Mucosa of descending colon (tissue), 3 donors: ENCODE measurements at places on chromosomes 1 and 21. TPM values are rescaled to one million over a fixed set of nuclear protein-coding genes. Genes with fewer than 3 reads are reported as not detected.

- no peak for DNase-seq
Observed at GRCh38 chr1:245489838-245490237, 335.1 kb downstream of the KIF26B start.

- no peak for DNase-seq
Observed at GRCh38 chr1:221239792-221240191, 360.5 kb downstream of the HLX start.

GRCh38 chr1:221203224-221204054 is 324.2 kb downstream of the HLX start:
- peak; percentile 78 for DNase-seq

DNA sequence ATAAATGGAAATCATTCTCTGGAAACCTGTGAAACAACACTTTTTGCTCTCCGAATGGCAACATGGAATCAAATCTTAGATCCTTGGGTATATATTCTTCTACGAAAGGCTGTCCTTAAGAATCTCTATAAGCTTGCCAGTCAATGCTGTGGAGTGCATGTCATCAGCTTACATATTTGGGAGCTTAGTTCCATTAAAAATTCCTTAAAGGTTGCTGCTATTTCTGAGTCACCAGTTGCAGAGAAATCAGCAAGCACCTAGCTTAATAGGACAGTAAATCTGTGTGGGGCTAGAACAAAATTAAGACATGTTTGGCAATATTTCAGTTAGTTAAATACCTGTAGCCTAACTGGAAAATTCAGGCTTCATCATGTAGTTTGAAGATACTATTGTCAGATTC is 45.7 kb downstream of the PTGFR start:
- no peak for DNase-seq

DNA sequence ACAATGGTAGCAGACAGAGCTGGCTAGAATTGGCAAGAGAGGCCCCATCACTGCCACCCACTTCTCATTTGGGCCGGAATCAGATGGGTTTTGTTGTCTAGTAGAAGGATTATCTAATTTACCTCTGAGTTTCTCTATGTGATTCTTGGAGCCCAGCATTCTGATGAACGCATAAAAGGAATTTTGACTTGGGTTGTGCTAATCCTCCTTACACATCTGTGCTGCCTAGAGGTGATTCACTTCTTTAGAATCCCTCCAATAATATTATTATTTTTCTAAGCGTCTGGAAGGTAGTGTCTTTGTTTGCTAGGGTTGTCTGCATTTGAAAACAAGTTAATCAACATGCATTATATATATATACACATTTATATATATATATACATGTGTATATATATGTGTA is 118.1 kb downstream of the RUNX1 start:
- no peak for DNase-seq

DNA sequence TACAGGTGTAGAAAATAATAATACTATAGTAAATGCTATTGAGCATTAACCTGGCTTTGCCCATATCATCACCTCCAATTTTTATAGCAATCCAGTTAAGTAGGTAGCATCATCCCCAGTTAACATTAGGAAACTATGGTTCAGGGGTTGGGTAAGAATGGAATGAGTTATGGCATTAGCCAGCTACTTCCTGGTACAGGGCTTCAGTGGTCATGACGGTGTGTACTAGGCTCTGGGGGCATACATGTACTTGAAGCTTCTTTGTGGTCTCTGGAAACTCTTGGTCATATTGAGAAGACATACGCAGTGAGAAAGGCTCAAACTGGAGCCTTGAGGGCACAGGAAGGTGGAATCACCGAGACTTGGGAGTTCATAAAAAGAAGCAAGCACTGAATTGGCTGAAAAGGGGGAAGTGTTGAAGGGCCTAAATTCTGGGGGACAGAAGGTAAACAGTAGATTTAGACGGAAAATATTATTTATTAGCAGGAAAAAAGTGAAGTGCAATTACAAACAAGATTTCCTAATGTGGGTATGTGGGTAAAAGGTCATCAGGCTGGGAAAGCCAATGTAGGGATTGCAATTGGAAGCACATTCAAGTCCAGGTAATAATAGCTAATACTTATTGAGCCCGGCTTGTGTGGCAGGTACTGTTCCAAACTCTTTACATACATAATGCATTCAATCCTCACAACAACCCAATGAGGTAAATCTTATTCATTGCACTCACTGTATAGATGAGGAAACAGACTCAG is 114.2 kb upstream of the ATP1A1 start:
- DNase-seq: no peak

UBE2U gene
- total RNA-seq: not detected

GRCh38 chr1:70169018-70169839 is 36.1 kb downstream of the LRRC40 start:
- no peak for DNase-seq

TFF1 gene
- 206 TPM for total RNA-seq

DNA sequence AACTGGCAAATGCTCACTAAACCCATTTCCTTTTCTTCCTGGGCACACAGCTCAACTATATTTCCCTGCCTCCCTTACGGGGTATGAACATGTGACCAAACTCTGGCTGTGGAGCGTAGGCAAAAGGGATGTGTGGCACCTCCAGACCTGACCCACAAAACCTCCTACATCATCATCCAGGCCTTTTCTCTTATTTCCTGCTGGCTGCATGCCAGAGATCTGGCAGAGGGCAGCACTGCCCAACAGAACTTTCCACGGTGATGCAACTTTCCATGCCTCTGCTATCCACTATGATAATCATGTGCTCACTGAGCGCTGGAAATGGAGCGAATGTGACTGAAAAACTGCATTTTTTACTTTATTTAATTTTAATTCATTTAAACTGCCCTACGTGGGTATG is 99.6 kb upstream of the CACNA1E start:
- DNase-seq: no peak

LCE2A gene
- total RNA-seq: not detected

GRCh38 chr1:225347123-225347683 is 80.6 kb downstream of the LBR start:
- no peak for DNase-seq

UFC1 gene
- total RNA-seq: 90.6 TPM
